ENCODE measurements at places on chromosomes 4 and X.

GRCh38 chr4:145784036-145784435, 104.1 kb downstream of the C4orf51 start:
- DNase-seq, result no peak

DNA sequence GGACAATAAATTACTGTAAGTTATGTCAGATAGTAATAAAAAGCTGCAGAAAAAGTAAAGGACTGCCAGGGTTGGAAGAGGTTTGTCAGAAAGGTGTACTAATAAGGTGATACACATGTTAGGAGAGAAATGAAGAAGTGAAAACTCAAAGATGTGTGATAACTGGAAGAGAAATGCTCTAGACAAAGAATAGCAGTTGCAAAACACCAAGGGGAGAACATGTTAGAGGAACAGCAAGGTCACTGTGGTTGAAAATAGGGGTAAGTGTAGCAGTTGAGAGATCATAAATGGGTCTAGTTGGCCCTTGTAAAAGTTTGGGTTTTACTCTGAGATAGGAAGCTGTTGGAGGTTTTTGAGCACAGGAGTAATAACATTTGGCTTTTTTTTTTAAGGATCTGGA, 46.9 kb downstream of the HSPA4L start:
- DNase-seq, result no peak

- DNase-seq, result no peak
Measured at GRCh38 chr4:8067274-8067936, 91.2 kb downstream of the ABLIM2 start.

DNA sequence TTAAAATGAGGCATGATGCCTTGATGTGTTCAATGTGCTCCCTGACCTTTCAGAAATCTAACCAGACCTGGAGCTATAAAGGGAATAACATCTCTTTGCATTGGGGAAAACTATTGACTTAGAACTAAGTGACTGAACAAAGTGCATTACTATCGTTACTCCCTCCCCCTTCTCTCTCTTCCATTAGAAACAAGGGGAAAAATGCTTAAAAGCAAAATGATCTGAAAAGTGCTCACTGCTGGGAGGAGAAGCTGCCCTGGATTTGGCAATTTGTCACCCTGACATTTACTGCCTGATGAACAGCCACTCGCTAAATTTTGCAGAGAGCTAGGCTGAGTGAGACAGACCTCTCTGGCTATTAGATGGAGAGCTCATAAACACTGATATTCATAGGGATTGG, 48.6 kb upstream of the PARM1 start:
- DNase-seq, result no peak

GRCh38 chr4:151576627-151577026, 167.7 kb downstream of the FHIP1A start:
- no peak for DNase-seq

DNA sequence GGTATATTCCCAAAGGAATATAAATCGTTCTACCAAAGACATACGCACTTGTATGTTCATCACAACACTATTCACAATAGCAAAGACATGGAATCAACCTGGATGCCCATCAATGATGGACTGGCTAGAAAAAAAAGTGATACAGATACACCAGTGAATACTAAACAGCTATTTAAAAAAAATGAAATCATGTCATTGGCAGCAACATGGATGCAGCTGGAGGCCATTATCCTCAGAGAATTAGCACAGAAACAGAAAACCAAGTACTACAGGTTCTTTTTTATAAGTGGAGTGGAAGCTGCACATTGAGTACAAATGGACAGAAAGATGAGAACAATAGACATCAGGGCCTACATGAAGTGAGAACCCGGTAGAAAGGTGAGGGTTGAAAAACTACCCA, 81.4 kb downstream of the ANTXR2 start:
- no peak for DNase-seq

DNA sequence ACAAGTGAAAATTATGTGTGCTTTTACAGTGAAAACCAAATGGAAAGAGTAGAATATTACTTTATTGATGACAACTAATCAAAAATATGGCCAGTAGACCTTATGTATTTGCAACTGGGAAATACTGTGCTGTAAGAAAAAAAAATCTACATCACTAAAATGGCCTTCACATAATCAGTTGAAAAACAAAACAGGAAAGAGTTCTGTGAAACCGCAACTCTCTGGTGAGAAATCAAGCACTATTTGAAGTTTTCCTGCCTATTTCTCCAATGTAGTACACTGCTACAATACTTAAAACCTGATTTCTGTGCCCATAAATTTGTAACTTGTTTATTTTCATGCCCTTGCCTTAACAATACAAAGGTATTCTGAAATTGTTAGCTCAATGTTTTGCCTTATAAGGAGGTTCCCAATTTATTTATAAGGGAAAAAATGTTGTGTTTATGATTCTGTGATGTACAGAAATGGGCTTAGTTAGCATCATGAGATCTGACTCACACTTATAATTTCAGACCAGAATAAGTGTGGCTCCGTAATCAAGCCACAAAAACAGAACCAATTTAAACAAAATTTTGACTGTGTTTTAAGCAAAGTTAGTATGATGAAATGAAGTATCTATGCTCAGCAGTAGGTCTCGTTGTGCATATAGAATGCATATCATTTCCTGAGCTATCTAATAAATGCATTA, 147.1 kb downstream of the FAT4 start:
- DNase-seq, result no peak

DNA sequence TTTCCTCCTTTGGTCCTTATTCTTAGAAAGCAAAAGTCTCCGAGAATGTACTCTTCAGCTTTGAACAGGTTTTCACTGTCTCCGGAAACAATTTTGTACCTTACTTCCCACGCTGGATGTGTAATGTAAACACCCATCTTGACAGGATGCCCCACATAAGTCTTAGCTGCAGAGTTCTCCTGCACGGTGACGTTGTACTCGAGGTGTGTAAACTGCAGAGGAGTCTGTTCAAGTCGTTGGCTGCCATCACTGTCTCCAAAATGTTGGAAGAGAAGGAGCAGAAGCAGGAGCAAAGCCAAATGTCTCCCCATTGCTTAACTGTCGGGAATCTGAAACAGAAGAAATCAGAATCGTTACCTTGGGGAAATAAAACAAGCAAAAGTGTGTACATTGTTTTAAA, 14.1 kb downstream of the FAT1 start:
- no peak for DNase-seq

GRCh38 chrX:40646489-40647306, 663 bp downstream of the CXorf38 start:
- no peak for DNase-seq

Data from activated CD8-positive, alpha-beta memory T cell treated with anti-CD3 and anti-CD28 coated beads for 1 hour (primary cell).